ENCODE measurements at places on chromosomes 2 and 18. TPM values are rescaled to one million over a fixed set of nuclear protein-coding genes. Genes with fewer than 3 reads are reported as not detected.
A peak's percentile ranks its signal among the peaks of the same experiment; 100 is the strongest.

Gene PLCD4
- 9.1 TPM for total RNA-seq

Gene KYNU
- 6.0 TPM for total RNA-seq

Gene GULP1
- total RNA-seq: 70.1 TPM

Gene ASAP2
- total RNA-seq: 47.1 TPM

Gene CFAP65
- total RNA-seq: 0.18 TPM

Gene DPP10
- total RNA-seq: 2.2 TPM

Gene ALPG
- not detected for total RNA-seq

- DNase-seq: no peak
Observed at GRCh38 chr2:62672601-62673000, 32.9 kb upstream of the EHBP1 start.

DNA sequence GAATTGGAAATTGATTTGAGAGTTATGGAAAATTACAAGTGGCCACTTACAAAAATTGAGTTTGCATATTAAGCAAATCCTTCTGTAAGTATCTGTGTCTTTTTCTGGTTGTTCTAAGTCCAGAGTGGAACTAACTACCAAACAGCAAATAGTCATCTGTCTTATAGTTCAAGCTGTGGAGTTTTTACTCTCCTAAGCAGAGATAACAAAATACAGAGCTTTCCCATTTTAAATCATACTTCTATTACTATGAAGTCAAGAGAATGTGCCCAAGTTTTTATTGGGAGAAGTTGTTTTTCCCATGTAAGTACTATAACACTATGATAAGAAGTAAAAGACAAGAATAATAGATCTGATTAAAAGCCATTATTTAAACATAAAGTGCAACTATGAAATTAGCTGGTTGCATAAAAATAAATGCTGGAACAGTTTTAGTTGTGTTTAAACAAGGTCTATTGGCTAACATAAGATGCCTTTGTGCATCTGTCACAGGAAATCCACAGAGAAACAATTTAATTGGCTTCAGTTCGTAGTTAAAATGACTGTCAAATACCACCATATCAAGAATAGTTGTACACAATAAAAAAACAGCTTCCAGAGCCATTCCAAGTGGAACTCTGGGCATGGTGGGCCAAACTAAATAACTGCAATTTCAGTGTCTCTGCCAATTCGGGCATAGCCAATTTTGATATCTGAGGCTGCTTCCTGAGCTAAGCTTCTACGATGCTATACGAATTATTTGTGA is 1467.4 kb upstream of the NXPH2 start:
- no peak for DNase-seq

DNA sequence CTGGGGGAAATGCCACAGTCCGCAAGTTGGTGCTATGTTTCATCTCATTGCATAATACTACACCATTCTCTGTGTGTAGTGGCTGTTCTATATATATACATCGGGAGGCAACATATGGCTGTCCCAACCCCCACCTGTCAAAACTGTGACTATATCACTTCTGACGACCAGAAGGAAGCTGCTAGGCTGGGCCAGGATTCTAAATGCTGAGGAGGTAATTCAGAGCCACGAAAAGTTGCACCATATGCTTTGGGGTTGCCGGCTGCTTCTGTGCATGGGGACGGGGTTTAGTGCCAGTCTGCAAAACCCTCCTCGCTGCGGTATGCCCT is 117.3 kb downstream of the MSH2 start:
- DNase-seq: no peak

DNA sequence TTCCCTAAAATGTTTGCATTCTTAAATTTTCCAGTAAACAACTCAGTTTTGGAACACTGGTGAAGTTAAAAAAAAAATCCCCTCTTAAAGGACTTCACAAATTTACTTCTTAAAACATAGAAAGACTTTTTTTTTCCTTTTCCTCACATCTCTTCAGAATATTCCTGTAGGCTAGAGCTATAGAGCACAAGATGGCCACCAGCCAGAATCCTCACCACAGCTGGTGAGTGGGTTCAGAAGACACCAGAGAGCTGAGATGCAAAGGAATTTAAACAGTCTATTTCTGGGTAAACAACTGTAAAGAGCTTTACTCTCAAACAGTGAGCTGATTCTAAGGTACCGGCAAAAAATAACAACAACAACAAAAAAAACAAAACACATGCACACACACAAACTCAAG is 252.8 kb downstream of the LRP1B start:
- DNase-seq: no peak

DNA sequence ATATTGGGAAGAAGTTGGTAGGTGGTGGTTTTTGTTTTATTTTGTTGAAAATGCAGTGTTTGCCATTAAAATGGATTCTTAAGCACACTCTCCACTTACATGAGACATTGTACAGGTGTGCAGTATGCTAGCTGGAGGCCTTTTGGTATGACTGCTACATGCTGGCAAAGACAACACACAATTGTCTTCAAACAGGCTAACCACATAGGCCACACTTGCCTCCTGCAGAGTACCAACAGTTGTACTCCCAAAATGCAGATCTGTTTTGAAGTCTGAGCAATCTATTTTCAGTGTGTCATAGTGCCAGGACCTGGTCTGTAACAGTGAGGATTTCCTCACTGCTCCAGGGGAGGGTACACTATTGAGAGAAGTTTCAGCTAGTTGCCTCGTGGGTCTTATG is 213.6 kb downstream of the ZRANB3 start:
- no peak for DNase-seq

GRCh38 chr2:237674731-237675276 is 47.4 kb downstream of the LRRFIP1 start:
- peak; percentile 83 for DNase-seq

DNA sequence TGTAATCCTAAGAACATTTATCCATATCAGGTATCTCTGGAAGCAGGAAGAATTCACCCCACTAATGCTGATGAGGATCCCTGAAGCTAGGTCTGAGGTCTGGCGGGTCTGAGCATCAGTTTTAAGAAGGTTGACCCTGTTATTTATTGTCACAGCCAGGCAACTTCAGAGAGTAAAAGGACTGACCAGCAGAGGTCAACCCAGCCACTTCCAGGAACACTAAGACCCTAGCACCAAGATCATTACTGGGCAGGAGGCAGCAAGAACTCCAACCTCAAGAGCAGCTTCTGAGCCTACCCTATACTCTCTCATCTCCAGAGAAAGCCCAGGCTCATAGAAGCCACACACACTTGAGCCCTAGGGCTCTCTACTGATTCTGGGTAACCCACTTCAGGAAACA is 901.4 kb downstream of the DCDC2C start:
- no peak for DNase-seq

- no peak for DNase-seq
Observed at GRCh38 chr18:35460736-35461161, 37.0 kb downstream of the INO80C start.

- no peak for DNase-seq
Observed at GRCh38 chr2:23624378-23624777, 239.4 kb downstream of the KLHL29 start.

DNA sequence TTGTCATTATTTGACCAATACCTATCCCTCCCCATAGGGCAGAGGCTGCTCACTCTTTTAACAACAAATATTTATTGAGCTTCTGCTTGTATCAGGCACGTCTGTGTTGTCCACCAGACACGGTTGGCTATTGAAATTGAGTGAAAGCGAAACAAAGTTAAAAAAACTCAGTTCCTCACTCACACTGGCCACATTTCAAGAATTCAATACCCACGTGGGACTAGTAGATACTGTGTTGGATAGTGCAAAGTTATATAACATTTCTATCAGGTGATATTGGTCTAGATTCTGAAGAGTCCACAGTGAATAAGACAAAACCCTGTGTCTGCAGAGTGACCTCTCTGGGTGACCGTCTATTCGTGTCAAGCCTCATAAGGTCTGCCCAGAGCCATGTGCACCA is 43.9 kb upstream of the GALR1 start:
- no peak for DNase-seq

- DNase-seq: no peak
Observed at GRCh38 chr2:49194701-49195100, 40.4 kb upstream of the FSHR start.

- no peak for DNase-seq
Observed at GRCh38 chr18:67199993-67200617, 316.4 kb downstream of the DSEL start.
